ENCODE measurements at places on chromosomes 2 and 18.

GRCh38 chr2:102513355-102513939, 40.4 kb downstream of the SLC9A4 start:
- DNase-seq: no peak

DNA sequence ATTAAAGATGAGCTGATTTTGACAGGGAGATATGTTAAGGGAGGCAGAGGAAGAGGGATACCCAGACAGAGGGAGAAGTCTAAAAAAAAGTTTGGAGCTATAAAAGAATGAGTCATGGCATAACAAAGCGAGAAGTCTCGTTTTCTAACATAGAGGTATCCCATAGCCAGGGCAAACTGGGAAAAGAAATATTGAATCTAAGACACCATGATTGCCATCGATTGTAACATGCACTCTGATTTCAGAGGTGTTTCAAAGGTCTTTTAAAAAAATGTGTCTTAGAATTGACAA, 110.7 kb downstream of the MDH1 start:
- DNase-seq: peak; percentile 49

DNA sequence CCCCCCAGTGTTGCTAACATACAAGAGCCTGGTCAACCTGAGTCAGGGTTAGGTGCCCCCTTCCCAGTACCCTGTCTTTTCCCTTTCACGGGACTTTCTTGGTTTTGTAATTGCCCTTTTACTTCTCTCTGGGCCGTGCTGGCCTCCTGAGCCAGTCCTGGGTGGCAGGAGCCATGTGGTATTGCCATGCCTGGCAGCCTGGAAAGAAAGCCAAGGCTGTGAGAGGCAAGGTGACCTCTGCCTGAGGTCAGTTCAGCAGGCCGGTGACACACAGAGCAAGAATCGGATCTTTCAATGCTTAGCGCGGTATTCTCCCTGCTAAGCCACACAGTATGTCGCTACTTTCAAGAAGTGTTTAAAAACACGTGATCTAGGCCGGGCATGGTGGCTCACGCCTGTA, 52.3 kb downstream of the C18orf63 start:
- no peak for DNase-seq

- DNase-seq: no peak
Observed at GRCh38 chr2:151181524-151181923, 80.1 kb downstream of the RBM43 start.

DNA sequence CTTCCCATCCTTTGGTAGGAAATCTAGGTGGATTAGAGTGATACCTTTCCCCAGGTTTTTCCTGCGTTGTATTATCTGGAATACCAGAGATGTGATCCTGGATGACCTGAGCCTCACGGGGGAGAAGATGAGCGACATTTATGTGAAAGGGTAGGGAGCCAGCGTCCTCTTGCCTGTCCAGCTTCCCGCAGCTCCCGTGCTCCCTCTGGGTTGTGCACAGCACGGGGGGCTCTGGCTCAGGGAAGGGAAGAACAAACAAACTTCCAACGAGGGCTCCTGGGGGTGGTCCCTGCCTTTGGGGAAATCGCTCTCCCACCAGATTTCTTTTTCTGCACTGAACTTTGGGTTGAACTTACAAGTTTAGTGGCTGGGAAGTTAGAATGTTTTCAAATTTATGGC, 215.7 kb downstream of the DYSF start:
- no peak for DNase-seq

DNA sequence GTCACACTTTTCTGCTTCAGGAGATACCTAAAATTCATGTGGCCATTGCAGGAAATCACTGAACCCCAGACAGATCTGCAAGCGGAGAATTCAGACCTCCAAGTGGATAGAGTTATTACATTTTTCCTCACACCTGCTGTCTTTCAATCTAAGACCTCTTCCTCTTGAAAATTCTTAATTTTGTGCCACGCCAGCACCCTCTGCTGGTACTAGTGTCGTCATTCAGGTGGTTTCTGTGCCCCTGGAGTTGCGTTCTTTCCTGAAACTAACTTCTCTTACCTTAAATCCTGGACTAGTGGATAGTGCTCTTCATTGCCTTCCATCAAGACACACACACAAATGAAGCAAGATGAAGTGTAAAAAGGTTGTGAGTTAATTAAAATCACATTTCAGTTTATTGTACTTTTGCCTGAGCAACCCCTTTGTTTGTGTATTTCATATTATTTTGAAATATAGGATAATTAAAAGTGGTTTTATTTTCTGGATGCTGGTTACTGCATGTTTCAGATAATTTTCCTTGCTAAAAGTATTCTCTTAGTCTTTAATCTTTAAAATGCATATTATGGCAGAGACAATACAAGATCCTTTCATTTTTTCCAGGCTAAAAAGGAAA, 1.6 kb upstream of the DNER start:
- DNase-seq: peak; percentile 71

DNA sequence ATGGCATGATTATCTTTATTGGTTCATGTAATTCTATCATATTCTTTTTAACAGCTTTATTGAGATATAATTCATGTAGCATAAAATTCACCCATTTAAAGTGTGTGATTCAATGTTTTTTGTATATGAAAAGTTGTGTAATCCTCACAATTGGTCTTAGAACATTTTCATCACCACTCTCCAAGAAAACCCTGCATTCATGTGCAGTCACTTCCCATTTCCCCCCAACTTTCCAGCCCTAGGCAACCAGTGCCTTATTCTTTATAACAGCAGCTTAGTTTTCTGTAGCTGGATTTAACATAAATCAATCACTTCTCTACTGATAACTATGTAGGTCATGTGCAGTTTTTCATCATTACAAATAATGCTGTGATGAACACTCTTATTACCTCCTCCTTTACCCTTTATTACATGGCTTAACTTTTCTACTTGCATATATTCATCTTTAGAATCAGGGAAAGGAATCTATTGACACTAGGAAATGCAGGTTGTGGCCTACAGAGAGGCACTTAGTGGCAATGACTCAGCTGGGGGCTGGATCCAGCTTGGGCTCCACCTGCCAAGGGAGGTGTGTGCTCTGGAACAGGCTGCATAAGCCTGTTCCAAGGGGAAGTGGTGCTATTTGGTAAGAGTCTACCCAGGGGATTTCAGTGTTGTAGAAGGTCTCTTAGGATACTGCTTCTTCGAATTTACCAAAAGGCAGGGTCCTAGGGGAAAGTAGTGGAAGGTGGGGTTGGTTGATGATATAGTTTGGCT, 89.1 kb downstream of the ETAA1 start:
- peak; percentile 4 for DNase-seq
